ENCODE measurements at places on chromosomes 12 and 14. TPM values are rescaled to one million over a fixed set of nuclear protein-coding genes. Genes with fewer than 3 reads are reported as not detected.

The KERA gene
- not detected for polyA plus RNA-seq

The IL31 gene
- polyA plus RNA-seq: not detected

The KCNH5 gene
- 0.71 TPM for polyA plus RNA-seq

The ERP27 gene
- polyA plus RNA-seq: not detected

The OVCH1 gene
- not detected for polyA plus RNA-seq

The FGF23 gene
- polyA plus RNA-seq: 0.19 TPM

The PTGER2 gene
- 1.3 TPM for polyA plus RNA-seq

The TPPP2 gene
- not detected for polyA plus RNA-seq

The GALC gene
- polyA plus RNA-seq: 3.4 TPM

The RIC8B gene
- polyA plus RNA-seq: 12.3 TPM

The SMARCC2 gene
- 52.1 TPM for polyA plus RNA-seq

The KIF26A gene
- polyA plus RNA-seq: 5.6 TPM

The ASIC1 gene
- 0.76 TPM for polyA plus RNA-seq

The ADCY4 gene
- 0.40 TPM for polyA plus RNA-seq

The DPF3 gene
- 0.18 TPM for polyA plus RNA-seq

The DIP2B gene
- polyA plus RNA-seq: 8.0 TPM

The CINP gene
- polyA plus RNA-seq: 64.9 TPM

The PPP4R4 gene
- 3.0 TPM for polyA plus RNA-seq

The NFE2 gene
- 3.0 TPM for polyA plus RNA-seq

The PLEKHD1 gene
- 0.19 TPM for polyA plus RNA-seq

The TWF1 gene
- polyA plus RNA-seq: 29.8 TPM

The FGF6 gene
- polyA plus RNA-seq: not detected

The SLCO1C1 gene
- polyA plus RNA-seq: 0.97 TPM

The SLC5A8 gene
- polyA plus RNA-seq: 0.10 TPM

The RPS6KL1 gene
- 5.6 TPM for polyA plus RNA-seq

The ABCD2 gene
- polyA plus RNA-seq: not detected

The SPX gene
- 1.3 TPM for polyA plus RNA-seq

The CEP83 gene
- polyA plus RNA-seq: 33.7 TPM

The MYF5 gene
- polyA plus RNA-seq: not detected

The ABCB9 gene
- 1.2 TPM for polyA plus RNA-seq

The ALDH2 gene
- polyA plus RNA-seq: 50.5 TPM

The OR11H12 gene
- polyA plus RNA-seq: not detected

The SYCP3 gene
- 1.5 TPM for polyA plus RNA-seq

The BCL11B gene
- polyA plus RNA-seq: 2.7 TPM

The COL2A1 gene
- 5.9 TPM for polyA plus RNA-seq

The CIT gene
- polyA plus RNA-seq: 9.7 TPM

The SRSF5 gene
- polyA plus RNA-seq: 389 TPM

The FAM222A gene
- 0.85 TPM for polyA plus RNA-seq

The HOXC10 gene
- not detected for polyA plus RNA-seq

The TMEM229B gene
- polyA plus RNA-seq: 0.42 TPM

The DTX1 gene
- polyA plus RNA-seq: 1.8 TPM

The INHBC gene
- not detected for polyA plus RNA-seq

The ADAM20 gene
- polyA plus RNA-seq: 0.06 TPM

The NOS1 gene
- polyA plus RNA-seq: 0.64 TPM

The GPR137C gene
- polyA plus RNA-seq: 2.4 TPM

The OR4E2 gene
- polyA plus RNA-seq: not detected

The LPAR5 gene
- polyA plus RNA-seq: 0.38 TPM

The VRK1 gene
- 119 TPM for polyA plus RNA-seq
